Stimulated activated CD4-positive, alpha-beta T cell treated with anti-CD3 and anti-CD28 coated beads, Interleukin-12 subunit alpha, Interleukin-12 subunit beta, amount 100 ng/mL, for 24 hours (primary cell): ENCODE measurements at places on chromosomes 7 and 10.

GRCh38 chr10:101151395-101151794 lies 20.3 kb downstream of the TLX1 start:
- DNase-seq, result no peak

DNA sequence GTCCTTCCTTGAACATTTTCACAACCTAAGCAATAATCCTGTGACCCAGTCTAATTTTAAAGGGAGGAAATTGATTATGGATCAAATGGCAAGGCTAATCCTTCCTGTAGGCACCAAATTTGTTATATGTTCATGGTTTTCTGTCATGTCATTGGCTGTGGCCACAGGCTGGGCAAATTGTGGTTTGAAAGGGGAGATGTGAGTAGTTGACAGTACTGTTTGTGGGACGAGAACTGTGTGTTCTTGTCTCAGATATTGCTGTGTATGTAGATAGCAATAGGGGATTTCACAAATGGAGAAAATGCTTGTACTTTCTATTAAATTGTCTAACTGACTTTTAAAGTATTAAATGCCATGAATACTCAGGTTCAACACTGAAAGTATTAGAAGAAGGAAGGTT lies 8.1 kb upstream of the PRKG1 start:
- DNase-seq, result no peak

DNA sequence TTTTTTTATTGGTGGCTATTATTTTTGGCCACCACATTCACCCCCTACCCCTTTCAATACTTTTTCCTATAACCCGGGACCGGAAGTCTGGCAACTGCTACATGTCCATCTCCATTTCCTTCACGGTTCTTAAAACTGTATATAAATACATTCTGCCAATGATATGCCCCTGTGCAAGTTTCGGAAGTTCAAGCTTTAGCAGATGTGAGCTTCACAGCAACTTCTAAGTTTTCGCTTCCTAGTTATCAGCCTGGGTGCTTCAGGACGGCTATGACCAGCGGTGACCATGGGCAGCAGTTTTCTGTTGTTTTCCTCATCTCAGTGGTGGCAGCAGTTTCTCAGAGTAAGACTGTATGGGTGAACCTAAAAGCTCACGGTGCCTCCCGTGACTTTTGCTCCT lies 153.5 kb upstream of the NFE2L3 start:
- DNase-seq, result no peak

DNA sequence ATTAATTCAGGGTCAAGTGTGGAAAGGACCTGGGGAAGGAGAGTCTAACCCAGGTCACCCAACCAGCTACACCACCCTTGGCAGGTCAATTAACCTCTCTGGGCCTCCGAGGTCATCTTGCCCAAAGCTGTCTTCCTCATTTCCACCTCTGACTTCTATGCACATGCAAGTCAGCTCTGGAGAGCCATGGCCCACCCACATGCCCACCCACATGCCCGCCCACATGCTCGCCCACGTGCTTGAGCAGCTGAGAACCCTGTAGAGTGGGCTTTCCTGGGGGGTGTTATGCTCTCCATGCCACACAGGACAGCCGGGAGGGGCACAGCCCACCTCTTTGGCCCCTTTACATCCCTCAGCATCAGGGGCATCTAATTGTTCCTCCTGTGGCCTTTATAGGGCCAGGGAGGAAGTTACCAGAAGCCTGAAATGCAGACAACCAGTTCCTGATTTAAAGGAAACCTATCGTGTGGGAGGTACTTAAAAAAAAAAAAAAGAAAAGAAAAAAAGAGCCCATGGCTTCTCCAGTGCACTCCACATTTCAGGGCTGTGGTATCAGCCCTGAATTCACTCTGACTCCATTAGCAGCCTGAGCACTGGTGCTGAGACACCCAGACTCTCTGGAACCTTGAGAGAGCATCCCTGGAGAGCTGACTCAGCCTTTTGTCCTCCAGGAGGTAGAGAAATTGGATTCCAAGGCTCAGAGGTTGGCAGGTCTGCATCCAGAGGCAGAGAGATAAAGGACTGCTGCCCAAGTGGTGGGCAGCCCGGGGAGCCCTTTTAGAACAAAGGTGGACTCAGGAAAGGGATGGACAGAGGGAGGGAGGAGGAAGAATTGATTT lies 176.2 kb upstream of the ZMIZ1 start:
- no peak for DNase-seq

DNA sequence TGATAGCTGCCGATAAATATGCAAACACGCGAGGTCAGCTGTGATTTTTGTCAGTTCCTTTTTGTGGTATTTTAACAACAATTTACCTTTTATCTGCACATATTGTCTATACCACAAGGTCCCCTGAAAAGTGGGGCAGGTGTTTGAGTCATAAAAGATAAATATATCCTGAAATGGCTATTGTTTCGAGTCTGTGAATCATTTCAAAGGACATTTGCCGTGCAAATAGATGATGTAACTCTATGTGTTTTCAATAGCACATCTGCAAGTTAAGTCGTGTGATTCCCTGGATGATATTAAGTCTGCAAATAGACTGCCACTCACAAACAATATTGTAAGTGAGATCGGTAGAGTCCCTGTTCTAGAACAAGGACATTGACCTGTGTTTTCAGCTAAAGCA lies 193.0 kb upstream of the PITRM1 start:
- no peak for DNase-seq

DNA sequence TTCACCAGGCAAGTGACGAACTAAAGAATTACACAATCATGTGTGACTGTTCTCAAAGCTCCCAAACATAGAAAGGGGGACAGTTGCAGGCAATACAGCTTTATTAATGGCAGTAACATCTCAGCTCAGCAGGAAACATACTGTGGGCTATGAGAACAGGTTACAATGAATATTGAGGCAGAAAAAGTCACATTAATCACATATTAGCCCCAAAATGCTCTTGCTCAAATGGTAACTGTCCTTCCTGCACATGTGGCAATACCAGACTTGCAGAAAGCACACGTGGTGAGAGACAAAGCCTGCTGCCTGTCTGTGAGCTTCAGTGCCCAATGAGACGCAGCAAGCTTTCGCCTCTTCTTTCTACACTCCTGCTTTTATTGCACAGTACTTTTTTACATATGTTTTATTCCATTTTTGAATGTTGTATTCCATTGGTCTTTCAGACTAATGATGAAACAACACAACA lies 104.9 kb upstream of the ACBD5 start:
- DNase-seq, result no peak

GRCh38 chr7:69422574-69422985 lies 175.7 kb upstream of the AUTS2 start:
- no peak for DNase-seq

- no peak for DNase-seq
These were observed 37.9 kb downstream of the HBP1 start for GRCh38 chr7:107206706-107207105.

GRCh38 chr10:91541481-91541880 lies 91.4 kb downstream of the PPP1R3C start:
- no peak for DNase-seq

DNA sequence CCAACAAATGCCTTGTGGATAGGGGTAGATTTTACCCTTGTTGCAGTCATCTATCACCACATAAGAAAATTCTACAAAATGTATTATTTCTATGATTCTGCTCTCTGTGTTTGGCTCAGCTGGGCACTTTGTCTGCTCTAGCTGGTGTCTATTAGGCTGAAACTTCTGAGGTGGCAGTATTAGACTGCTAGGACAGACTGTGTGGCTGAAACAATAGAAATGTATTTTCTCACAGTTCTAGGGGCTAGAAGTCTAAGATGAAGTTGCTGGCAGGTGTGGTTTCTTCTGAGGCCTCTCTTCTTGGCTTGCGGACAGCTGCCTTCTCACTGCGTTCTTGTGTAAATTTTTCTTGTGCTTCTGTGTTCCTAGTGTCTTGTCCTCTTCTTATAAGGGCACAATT lies 1139.6 kb upstream of the LRRTM3 start:
- no peak for DNase-seq

- DNase-seq, result no peak
These were observed 135.0 kb upstream of the PALS2 start for GRCh38 chr7:24438232-24438631.

DNA sequence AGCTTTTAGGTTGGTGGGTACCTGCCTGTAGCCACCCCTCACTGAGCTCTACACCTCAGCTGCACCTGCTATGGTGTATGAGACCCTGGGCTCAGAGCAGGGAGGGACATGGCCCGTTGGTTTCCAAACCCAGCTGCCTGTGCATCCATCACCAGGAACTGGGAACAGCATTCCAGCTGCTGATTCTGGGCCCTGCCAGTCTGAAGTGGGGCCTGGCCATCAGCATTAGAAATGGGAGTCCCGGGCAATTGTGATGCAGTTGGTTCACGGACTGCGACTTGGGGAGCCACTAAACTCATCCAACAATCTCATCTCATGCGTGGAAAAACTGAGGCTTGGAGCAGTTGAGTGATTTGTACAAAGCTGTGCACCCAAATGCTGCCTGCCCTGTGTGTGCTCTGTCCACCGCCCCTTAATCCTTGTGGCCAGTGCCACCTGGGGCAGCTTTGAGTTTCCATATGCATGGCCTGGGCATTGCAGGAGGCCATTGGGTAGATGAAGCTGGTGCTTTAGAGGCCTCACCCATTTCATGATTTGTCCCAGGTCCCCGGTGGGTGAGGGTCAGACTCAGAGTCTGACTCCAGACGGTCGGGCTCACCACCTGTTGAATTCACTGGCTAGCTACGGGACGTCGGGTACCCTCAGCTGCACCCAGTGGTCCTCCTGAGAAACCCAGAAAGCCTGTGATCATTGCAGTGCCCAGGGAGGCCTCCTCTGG lies 109.0 kb upstream of the SHH start:
- DNase-seq, result no peak

DNA sequence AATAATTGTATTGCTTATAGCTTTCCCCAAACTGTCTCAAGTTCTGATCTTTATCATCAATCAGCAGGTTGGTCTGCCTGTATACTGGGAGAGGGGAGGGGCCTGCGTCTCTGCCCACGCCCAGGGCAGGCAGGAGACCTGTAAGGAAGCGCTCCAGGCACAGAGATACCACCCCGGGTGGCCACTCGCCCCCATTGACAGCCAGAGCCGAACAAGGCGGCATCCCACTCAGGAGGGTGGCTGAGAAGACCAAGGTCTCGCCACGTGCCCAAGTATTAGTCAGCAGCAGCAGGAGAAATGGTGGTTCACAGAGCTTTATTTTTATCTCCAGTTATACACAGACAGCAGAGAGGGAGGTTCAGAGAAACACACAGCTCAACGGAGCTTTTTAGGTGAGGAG lies 7.2 kb downstream of the STK32C start:
- DNase-seq, result no peak

GRCh38 chr7:43931346-43931745 lies 5.1 kb downstream of the UBE2D4 start:
- no peak for DNase-seq
